Left renal pelvis (tissue), 4 donors: ENCODE measurements at places on chromosomes 6 and 20.

DNA sequence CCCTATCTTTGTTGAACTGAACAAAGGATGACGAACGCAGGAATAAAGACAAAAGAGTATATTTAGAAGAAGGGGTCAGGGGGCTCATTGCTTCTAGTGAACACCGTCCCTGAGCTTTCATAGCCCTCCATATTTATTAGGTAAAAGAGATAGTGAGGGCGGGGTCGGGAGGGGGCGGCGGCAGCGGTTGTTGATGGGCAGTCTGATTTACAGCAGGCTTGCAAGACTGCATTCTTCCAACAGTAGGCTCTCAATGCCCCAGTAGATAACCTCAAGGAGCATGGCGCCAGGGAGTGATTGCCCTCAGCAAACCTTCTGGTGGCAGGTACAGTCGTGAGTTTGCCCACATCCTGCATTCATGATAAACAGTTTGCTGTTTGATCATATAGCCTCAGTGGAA is 563.3 kb upstream of the SYNCRIP start:
- DNase-seq = no peak

DNA sequence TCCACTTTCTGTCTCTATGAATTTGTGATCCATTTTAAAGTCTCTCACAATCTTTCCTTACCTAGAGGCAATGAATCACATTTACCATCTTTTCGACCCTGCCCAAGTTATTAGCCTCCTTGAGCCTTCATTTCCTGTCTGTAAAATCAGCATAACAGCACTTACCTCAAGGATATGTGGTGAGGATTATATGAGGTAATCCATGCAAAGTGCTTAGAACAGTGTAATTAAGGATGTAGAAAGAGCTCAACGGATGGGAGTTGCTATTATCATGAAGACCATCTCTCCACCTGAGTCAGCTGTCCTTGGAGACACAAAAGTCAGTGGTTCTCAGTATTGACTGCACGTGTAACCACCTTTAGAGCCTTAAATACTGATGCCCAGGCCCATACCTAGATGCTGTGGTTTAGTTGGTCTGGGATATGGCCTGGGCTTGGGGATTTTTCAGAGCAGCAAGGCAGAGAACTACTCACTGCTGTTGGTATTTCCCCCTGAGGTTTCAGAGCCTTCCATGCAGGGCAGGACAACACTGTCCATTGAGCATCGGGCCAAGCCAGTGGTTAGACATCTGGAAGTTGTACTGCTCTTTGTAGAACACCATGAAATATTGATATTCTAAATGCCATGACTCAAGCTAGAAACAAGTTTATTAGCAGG is 55.8 kb downstream of the LYRM2 start:
- no peak for DNase-seq

DNA sequence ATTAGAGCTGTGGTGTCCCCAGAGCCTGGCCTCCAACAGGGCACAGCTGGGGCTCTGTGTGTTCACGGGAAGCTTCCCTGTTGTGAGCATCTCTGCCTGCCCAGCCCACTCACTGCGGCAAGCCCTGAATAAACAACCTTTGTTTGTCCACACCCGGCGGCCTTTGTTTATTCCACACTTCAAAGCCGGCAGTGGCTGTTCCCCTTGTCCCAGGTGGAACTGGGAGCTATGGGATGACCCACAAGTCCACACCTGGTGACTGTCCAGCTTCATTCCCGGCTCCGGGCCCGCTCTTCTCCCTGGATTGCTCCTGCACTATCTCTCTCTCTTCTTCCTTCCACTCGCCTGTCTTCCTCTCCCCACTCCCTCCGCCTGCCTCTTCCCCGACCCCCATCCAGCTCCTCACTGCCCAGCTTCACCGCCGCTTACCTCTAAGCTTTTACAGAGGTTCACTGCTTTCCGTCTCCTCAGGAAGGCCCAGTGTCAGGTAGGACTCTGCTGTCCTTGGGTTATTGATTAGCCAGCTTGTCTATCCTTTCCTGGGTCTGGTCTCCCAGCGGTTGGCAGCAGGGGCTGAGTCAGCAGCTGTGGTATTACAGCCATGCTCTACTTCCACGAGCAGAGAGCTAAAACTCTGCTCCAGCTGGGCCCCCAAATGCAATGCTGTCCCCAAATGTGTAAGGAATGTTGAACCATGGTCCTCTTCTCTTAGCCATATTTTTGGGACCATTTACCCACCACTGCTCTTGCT is 17.8 kb downstream of the DACT2 start:
- DNase-seq = no peak

DNA sequence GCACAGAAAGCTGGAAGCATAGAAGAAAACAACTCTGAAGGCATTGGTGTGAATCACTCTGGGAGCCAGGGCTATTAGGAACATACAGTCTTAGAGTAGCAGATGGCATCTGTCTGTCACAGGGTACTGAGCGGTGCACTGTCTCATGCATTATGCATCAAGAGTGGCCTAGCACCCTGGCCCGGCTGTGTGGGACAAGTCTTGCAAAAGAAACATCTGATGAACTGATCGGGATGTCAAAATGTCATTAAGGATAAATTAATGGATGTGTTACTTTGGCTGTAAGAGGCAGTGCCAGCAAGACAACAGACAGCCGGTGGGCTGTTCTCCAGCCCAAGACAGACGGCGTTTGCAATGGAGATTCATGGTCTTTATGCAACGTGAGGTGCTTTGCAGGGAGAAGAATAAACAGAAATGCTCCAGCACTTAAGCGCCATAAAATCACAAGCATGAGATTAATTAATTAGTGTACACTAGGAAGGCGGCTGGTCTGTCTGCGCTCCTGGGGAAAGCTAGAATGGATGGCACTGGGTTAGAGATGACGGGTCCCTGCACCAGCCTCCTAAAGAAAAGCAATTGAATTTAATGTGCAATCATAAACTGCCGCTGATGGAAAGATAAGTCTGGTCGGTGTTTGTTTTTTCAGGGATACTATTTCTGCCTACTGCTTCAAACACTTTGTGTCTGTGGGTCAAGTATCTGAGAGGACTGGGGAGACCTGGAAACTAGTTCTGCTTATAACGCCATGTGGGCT is 600.6 kb upstream of the CHD6 start:
- DNase-seq = no peak

GRCh38 chr6:113823916-113824315 is 33.2 kb upstream of the MARCKS start:
- no peak for DNase-seq

- no peak for DNase-seq
These were observed 3.6 kb upstream of the SF3B5 start for GRCh38 chr6:144098993-144099392.

DNA sequence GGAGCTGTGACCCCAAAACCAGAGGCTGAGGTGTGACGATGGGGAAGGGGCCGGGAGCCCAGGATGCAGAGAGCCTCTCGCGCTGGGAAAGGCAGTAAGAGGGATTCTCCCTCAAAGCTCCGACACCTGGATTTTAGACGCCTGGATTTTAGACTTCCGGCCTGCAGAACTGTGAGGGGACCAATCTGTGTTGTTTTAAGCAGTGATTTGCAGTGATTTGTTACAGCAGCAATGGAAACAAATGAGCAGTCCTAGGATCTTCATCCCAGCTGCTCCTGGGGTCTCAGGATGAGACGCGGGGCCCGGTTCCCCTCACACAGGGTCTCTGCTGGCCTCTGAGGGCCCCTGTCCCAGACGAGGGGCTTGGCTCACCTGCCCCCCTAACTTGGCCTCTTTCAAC is 365.5 kb downstream of the THBS2 start:
- DNase-seq = no peak

- no peak for DNase-seq
These were observed 31.4 kb downstream of the RGS17 start for GRCh38 chr6:153099636-153100035.
